ENCODE measurements at places on chromosomes 3 and 15.

GRCh38 chr15:48085591-48085930 lies 35.2 kb upstream of the SLC24A5 start:
- DNase-seq: peak; percentile 24

GRCh38 chr15:70701891-70702568 lies 61.3 kb downstream of the UACA start:
- DNase-seq: peak; percentile 42

GRCh38 chr3:141390747-141391146 lies 22.4 kb downstream of the ZBTB38 start:
- DNase-seq: no peak

GRCh38 chr3:180909369-180910127 lies 2.9 kb upstream of the FXR1 start:
- DNase-seq: no peak

DNA sequence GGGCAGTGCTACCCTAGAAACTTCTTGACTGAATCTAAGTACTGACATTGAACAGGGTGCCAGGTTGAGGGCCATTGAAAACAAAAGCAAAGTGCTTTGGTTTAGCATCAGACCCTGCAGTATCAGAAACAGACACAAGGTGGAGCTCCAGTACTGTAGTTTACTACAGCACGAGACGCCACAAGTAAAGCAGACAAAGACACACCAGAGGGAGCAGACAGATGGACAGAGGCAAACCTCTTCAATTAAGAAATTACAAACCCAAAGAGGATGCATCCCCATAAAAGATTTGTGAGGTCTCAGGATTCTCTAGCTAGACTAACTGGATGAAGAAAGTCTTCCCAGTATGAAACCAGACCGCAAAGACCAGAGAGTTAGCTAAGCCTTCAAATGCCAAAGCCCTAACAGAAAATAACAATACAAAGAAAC lies 16.6 kb downstream of the TOP2B start:
- DNase-seq: peak; percentile 81

GRCh38 chr3:191372122-191372521 lies 41.8 kb upstream of the UTS2B start:
- DNase-seq: no peak

GRCh38 chr3:157170861-157171260 lies 10.9 kb upstream of the CCNL1 start:
- no peak for DNase-seq

DNA sequence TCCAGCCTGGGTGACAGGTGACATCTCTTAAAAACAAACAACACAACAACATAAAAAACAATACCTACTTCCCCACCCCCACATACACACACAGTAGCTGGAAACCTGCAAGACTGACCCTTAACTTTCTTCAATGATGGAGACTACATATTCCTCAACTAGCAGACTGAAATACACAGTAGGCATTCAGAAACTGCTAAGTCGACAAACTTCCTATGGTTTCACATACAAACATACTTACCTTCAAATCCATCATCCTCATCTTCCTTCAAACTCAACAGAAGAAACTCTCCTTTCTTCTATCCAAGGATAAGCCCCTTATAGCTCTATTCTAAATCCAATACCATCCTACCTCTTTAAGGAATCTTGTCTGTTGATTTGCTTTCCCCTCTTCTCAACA lies 30.6 kb downstream of the DCUN1D1 start:
- DNase-seq: no peak

DNA sequence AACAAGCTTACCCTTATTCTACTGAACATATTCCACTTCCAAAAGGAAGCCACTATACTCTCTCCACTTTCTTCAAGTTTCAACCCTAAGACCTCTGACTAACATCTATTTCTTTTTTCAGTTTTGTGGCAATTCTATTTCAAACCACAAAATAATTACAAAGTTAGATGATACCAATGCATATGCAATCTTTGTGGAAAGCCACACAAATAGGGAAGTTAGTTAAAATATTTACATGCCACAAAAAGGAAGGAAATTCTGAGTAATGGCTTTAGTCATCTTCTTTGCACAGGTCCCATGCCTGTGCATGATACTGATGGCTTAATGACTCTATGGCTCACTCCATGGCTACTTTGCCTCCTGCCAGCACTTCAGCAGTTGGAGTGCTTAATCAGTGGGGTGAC lies 57.0 kb upstream of the MCTP2 start:
- no peak for DNase-seq

- DNase-seq: no peak
Measured at GRCh38 chr3:16252988-16253387, 11.8 kb downstream of the DPH3 start.

DNA sequence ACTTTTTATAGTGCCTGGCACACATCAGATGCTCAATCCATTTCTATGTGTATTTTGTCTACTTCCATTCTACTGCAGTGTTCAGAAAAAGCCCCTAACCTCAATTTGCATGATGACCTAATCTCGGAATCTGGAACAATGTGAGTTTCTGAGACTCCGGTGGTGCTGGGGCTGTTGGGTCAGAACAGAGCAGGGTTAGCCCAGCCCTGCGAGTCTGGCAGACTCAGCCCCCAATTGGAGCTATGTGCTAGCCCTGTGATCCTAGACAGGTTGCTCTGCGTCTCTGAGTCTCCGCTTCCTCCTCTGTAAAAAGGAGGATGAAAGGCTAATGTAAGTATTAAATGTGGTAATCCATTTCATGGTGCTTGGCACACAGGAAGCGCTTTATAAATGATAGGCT lies 95.0 kb upstream of the ICE2 start:
- DNase-seq: no peak

- no peak for DNase-seq
Measured at GRCh38 chr3:73101881-73102280, 40.4 kb downstream of the EBLN2 start.

DNA sequence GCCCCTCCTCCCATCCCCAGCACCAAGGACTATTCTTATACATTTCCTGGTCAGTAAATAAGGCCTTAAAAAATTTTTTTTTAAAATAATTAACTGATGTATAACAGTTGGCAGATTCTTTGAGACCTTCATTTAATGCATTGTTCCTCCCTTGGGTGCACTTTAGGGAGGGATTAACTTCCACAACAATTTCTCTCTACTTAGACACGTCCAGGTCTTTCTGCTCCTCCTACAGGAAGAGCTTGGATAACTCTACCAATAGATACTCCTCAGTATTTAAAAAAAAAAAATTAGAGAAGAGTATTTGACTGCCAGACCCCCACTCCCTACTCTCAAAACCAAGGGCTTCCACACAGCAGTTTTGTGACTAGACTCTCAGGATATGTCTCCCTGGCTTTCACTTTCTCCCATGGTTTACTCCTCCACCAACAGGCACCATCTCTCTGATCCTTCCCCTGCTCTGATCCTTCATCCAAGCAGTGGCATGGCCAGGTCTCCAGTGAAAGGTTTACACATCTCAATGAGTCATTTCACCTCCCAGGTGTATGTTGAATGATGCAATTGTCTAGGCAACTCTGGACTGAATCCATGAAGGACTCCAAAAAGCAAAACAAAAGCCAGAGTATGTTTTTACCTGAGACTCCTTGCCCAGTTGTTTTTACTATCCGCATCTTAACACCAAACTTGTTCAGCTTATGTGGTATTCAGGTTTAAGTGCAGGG lies 7.4 kb downstream of the ZIC4 start:
- peak; percentile 50 for DNase-seq

- DNase-seq: no peak
Measured at GRCh38 chr3:3068358-3068881, 41.8 kb downstream of the IL5RA start.

DNA sequence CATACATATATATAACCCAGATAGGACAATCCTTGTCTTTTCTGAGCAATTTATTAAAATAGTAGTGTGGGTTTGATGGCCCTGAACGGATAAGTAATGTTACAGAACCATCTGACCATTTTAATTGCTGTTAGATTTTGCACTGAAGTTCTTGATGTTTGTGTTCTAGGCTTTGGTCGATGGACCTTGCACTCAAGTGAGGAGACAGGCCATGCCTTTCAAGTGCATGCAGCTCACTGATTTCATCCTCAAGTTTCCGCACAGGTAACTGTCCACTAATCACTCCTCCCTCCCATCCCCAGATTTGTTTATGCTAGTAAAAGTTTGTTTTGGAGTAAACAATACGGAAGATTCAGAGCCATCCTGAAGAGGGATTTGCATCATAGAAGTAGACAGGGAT lies 1.3 kb downstream of the RPL14 start:
- DNase-seq: no peak

- DNase-seq: no peak
Measured at GRCh38 chr3:139518926-139519842, 20.4 kb downstream of the RBP1 start.

- DNase-seq: no peak
Measured at GRCh38 chr3:17969985-17970568, 227.6 kb upstream of the TBC1D5 start.

Data from brain (organoid and tissue), 16 donors.